Right atrium auricular region (tissue), 2 donors: ENCODE measurements at places on chromosomes 12 and 14.

GRCh38 chr14:53004976-53005375 lies 54.1 kb upstream of the FERMT2 start:
- DNase-seq = no peak

DNA sequence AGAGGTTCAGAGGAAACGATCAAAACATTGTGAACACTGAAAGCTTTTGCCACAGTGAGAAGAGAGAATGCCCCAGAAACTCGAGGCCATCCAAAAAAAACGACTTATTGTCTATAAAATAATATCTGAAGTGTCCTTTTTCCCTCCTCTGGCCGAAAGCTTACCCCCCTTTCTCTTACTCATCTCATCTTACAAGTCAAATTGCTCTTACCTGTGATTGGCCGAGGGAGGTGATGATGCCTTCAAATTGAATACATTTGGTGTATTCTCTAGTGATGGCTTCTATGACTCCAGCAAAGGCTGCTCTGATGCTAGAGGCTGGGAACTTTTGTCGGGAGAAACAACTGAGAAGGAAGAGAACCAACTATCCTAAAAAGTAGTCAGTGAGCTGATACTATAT lies 90.7 kb downstream of the PTCSC3 start:
- no peak for DNase-seq

- no peak for DNase-seq
These were observed 1147.8 kb downstream of the FSCB start for GRCh38 chr14:43359317-43359716.

DNA sequence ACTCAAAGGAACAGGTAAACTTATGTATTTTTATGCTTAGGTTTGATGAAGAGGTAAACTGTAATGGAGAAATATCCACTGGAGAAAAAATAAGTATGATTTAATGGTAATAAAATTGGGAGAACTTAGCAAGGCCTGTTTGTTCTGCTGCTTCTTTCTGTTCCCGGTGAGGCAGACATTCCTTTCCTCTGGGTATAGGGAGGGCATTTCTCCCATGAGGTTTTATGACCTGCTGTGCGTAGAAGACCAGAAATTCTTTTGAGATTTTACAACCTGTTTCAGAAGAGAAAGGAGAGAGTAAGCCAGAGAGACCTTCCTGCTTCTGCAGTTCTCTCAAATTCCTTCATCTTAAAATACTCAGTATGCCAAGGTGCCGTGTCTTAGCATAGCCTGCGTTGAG lies 139.4 kb upstream of the RMST start:
- DNase-seq = no peak

DNA sequence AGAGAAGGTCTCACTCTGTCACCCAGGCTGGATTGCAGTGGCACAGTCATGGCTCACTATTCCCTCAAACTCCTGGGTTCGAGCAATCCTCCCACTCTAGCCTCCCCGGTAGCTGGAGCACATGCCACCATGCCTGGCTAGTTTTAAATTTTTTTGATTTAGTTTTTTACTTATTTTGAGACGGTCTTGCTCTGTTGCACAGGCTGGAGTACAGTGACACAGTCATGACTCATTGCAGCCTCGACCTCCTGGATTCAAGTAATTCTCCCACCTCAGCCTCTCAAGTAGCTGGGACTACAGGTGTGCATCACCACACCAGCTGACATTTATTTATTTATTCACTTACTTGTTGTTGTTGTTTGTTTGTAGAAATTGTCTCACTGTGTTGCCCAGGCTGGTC lies 22.2 kb upstream of the DIP2B start:
- no peak for DNase-seq

GRCh38 chr12:127494961-127495915 lies 771.7 kb upstream of the TMEM132C start:
- no peak for DNase-seq

DNA sequence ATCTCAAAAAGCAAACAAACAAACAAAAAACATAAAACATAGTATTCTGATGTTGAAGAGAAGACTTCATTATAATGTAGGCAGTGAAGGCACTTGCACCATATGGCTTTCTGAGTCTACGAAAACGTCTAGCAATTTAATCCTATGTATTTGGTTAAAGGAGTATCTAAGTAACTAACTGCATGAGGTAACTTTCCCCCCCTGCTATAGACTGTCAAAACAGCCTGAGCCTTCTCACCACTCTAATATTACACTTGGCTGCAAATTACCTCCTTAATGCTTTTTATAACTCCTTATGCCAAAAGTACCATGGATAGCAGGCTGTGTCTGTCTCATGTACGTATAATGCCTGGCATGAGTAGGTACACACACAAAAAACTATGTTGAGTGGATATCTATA lies 607.6 kb upstream of the FLRT2 start:
- DNase-seq = no peak

GRCh38 chr14:41187868-41188267 lies 418.8 kb upstream of the LRFN5 start:
- no peak for DNase-seq

- DNase-seq = no peak
These were observed 1.0 kb upstream of the PTMS start for GRCh38 chr12:6765048-6765633.

GRCh38 chr12:123254853-123255446 lies 16.7 kb downstream of the CDK2AP1 start:
- DNase-seq = no peak

DNA sequence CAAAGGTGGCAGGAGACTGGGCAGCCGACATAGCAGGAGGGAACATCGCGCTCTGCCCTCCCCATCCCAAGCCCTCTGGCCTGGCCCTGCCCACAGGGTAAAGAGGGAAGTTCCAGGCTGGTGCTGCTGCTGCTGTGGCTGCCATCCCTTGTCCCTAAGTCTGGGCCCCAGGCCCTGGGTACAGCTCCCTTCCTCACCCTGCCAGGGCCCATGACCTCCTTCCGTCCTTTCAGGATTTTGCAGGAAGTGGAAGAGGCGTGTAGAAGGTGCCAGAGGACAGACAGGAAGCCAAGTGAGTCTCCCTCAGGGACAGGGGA lies 14.7 kb upstream of the NCOR2 start:
- DNase-seq = no peak

DNA sequence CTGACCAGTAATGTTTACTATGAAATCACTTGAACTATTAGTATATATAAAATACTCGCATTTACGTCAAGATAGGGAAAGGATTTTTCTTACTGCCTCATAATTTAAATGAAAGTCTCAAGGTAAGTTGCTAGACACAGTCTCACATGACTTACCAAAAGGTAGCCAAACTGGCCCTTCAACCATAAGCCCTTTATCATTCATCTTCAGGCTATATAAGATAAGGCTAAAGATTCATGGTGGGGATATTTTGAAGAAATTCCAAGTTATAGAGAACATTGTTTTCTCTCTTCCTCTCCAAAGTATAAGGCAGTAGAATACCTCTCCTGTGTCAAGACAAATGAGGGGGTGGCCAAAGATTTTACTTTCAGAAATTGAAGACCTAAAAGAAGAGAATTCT lies 23.4 kb downstream of the KIF21A start:
- DNase-seq = no peak

DNA sequence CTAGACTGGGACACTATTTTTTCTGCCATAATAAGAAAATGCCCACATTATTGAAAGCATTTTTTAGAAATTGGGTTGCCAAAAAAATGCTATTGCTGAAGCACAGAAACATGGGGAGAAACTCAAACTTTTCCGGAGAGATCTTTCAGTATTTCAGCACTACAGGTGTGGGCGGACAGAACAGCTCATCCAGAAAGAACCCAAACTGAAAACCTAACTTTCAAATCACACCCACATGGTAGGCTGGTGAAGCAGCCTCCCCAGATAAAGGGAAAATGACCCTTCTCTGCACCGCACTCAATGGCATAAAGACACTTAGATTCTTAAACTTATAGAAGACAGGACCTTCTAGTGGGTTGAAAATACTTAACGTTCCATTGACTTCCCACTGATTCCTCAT lies 62.3 kb upstream of the TMPO start:
- no peak for DNase-seq

- DNase-seq = no peak
These were observed 162.3 kb downstream of the DAD1 start for GRCh38 chr14:22426711-22427110.

DNA sequence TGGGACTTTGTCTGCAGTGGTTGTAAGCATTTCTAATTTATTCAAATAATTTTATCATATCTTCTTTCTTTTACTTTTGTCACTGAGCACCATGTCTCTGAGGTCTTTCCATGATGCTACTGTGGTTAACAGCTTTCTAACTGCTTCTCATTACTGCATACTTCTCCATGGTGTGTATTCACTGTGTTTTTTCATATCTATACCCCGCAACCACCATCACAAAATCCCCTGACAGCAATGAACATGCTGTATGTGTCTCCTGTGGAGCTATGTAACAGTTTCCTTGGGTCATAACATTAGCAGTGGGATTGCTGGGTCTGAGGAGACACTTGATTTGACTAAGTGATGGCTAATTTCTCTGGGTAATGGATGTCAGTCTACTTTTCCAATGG lies 29.2 kb upstream of the CHST11 start:
- DNase-seq = no peak
